ENCODE measurements at places on chromosomes 6 and 20.

- DNase-seq = no peak
Observed at GRCh38 chr20:49412254-49412653, 70.2 kb downstream of the KCNB1 start.

GRCh38 chr6:132651062-132651461 lies 7.9 kb downstream of the TAAR1 start:
- DNase-seq = no peak

- no peak for DNase-seq
Observed at GRCh38 chr6:154432533-154433476, 76.2 kb upstream of the IPCEF1 start.

DNA sequence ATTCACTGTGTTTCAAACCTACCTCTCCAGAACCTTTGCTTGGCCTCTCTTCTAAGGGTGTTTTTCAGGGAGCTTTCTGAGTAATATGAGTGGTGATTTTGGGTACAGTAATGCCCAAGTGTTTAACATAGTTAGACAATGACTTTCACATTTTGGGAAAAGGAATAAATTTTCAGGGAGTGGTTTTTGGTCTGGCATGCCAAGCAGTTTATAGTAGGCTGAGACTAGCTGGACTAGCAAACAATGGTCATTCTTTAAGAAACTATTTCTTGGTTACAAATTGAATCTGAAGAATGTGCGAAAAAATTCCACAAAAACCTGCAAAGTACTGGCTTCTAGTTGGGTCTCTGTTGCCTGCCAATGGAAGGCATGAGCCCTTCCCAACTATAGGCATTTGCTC lies 15.4 kb downstream of the FNDC1 start:
- no peak for DNase-seq

DNA sequence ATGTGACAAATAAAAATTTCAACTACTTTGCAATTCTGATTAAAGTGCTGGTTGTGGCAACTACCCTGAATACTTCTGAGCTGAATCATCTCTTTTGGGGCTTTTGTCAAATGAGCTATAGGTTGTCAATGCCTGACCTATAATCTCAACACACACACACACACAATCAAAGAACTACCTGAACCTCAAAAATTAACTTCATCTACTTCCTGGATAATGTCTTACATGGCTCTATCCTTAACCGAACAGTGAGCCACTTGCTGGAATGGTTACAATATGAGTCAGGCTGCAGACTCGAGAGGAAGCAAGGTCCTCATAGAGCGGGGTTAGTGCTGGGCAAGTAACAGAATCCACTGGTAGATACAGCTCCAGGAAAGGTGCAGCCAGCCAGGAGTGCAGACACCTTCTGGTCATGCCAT lies 70.6 kb upstream of the DST start:
- no peak for DNase-seq

DNA sequence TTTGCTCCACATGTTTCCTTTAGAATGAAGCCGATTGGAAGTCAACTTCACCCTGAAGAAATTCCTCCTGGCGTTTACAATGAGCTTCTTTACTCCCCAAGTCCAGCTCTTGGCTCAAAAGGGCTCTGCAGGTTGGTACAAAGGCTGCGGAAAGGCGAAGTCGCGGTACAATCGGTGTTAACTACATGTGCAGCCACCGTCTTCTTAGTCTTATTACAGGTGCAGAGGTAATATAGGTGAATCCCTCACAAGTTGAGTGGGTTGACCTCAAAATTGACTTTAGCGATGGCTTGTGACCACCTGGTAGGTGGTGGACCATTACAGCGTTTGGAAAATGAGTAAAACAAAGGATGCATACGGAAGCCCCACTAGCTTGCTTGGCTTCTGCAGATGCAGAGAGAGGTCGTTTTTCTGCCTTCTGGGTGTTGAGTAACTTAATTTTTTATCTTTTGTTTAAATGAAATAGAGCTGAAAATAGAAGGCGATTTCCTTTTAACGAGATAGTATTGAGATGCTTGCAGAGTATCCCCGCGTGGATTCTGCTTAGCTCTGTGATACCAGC lies 98.0 kb downstream of the TRIM27 start:
- no peak for DNase-seq

GRCh38 chr6:134714679-134715078 lies 235.2 kb downstream of the ALDH8A1 start:
- peak; percentile 36 for DNase-seq

DNA sequence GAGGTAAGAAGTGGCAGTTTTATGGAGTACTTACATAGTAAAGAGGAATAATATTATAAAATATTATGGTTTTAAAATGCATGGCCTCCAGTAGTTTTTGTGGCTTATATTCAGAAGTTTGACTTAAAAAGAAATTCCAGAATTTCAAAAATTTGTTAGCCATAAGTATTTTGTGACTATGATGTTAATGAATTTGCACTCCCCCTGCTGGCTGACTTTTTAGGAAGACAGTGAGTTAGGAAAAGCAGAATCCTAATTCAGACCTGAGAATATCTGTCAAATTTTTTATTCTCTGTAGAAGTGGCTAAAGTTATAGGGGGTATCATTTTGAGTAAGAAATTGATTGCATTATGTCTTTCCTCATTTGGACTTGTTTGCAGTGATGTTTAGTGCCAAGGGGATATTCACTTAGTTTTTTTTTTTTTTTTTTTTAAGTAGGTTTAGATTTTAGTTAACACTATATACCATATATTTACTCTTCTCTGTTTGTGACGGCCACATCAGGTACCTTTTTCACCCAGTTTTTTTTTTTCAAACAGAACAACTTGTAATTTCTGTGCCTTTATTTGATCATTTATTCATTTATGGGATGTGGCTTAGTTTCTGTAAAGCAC lies 40.8 kb downstream of the ZFAND3 start:
- DNase-seq = no peak

DNA sequence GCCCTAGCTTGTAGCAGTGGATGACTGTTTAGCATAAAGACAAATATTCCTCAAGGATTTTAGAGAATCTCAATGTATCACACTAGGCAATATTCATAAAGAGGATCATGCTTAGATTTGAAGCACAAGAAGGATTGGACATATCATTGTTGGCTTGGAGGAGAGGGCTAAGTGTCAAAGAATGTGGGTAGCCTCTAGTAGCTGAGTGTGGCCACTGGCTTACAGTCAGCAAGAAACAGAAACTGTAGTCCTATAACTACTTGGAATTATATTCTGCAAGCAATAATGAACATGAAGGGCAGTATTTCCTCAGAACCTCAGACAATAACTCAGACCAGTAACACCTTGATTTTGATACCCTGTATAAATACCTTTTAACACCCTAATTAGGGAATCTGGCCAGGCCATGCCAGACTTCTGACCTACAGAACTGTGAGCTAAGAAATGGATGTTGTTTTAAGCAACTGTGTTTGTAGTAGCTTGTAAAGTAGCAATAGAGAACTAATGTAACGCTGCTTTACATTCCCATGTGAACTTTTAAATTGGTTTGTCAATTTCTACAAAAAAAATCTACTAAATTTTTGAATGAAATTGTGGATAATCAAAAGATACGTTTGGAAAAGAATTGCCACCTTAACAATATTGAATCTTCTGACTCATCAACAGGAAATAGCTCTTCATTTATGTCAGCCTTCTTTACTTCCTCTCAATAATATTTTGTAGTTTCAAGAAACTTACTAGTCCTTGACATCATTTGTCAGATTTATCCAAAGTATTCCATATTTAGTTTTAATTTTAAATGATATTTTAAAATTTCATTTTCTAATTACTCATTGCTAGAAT lies 65.2 kb upstream of the RSPO3 start:
- no peak for DNase-seq

DNA sequence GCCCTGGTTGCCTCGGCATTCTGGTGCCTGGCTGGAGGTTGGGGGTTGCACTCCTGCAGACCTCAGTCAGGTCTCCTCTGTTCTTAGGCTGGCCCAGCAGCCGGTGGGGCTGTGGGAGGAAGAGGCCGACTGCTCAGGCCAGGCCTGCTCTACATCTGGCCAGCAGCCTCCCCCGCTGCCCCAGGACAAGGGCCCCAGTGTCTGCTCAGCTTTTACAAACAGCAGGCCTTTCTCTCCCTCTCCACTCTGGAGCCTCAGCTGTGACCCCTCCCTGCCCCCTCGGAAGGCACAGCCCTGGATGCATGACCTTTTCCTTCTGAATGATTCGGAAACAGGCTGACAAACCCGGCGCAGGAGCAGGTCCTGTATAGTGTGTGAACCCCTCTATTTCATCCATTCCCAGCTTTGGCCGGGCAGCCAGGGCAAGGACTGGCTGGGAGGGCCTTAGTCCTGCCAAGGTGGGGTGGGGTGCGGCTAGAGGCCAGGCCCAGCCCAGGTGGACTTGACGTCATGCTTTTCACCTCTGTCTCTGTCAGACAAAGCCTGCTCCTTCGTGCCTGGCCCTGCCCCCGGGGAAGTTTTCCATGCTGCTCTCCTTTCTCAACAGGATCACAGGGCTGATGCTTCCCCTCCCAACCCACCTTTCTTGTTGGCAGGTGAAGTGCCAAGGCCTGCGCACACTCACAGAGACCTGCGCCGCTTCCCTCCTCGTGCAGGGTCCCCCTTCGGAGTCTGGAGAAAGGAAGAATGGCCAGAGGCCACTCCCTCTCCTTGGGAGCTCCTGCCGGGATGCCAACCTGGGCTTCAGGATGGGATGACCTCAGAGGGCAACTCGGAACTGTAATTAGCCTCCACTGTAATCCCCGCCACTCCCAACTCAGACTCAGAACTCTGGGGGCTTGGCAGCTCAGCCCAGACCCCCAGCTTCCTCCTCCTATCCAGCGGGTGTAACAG lies 10.1 kb upstream of the ITPR3 start:
- peak; percentile 54 for DNase-seq

GRCh38 chr20:16025084-16025483 lies 548.2 kb downstream of the KIF16B start:
- DNase-seq = peak; percentile 36

DNA sequence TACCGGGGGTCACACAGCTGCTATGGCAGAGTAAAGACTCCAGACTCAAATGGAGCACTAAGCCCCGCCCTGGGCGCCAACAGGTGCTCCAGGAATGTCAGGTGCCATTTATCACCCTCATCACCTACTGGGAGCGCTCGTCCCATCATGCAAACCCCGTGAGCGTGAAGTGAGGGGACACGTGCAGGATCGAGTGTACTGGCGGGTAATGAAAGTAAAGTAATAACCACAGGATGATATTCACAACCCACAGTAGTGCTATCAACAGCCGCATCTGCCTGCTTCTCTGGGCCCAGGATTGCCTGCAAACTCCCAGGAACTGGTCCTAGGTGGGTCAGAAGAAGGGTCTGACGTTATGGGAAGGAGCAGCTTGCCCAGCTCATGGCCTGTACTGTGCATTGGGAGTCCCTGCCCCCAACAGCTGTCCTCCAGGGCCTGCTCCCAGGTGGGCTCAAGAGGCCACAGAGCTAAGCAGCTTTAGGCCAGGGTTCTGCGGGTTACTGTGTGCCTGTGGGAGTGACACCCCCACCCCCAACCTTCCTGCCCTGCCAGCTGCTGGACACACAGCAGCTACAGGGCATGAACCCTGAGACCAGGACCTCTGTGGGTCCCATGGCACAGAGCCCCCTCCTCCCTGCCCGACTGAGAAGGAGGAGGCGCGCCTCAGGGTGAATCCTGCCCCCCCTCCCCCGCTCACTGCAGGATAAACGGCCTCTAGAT lies 120.5 kb upstream of the SULF2 start:
- no peak for DNase-seq

DNA sequence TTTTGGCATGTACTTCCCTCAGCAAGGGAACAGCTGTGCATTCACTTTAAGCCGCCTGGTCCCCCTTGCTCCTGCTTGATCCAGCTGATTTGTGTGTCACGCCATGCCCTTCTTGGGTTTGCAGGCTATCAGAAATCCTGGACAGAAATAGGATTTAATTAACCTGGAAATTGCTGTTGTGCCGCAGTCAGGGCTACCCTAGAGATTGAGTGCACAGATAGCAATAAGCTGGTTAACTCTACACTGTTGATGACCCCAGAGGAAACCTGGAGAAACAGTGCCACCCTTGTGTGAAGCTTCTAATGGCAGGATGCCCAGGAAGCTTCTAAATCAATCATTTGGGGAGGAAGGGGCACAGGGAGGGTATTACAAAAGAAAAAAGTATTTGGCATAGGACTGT lies 199.0 kb downstream of the JARID2 start:
- peak; percentile 33 for DNase-seq

DNA sequence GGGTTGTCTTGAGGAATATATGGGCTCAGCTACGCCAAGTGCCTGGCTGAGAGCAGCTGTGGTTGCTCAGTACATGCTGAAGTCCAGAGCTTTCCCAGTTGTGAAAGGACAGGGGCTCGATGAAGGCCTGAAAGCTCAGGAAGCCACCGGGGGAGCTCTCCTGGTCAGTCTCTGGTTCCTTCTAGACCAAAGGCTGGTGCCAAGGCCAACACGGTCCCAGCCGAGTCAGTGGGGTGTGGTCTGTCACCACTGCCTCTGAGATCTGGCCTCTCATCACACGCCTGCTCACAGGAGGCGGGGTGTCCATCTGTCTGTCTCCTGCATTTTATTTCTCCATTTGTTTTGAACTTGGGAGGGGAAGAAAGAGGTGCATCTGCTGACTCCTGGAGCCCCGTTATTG lies 4.9 kb upstream of the FAM83C start:
- DNase-seq = no peak

DNA sequence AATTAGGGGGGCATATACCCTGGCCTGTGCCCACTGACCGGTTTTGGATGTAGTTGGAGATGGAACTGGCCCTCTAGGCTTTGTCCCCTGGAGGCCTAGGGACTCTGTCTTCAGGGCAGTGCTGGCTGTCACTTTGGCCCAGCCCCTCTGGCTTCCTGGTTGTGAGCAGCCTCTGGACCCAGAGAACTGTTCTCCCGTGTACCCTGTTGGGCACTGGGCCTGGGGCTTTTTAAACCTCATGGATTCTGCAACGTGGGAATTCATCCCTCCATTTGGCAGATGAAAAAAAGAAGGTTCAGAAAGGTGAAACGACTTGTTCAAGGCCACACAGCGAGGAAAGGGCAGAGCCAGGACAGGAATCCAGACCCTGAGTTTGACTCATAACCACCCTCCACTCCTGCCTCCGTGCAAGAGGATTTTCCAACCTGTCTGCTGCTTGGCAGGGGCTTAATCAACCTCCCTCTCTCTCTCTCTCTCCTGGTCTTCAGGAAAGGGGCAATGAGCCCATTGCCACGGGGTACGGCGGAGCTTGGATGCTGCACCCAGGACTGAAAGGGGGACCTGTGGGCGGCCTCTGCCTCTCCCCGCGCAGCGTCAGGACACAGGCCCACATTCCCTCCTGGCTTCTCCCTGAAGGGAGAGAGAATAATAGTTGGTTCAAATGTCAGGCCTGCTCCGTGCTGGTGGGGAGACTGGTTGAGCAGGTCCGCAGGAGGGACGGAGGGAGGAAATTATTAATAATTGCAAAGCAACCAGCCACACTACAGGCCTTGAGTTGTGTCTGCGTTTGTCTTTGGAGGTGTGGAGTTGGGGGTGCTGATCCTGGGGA lies 56.0 kb downstream of the CEBPB start:
- DNase-seq = no peak

DNA sequence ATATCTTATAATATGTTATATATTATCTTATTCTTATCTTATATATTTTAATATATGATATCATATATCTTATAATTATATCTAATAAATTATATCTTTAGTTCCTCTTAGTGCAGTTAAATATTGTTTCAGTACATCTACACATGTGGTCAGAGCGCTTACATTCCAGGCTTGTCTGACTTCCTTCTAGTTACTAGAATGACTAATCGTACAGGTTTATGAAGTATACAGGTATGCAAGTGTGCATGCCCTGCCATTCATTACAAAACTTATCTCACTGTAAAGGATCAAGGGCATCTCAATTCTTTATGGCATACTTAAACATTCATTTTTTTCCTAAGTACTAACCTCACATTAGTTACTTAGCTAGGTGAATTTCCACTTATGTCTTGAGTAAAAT lies 1278.0 kb upstream of the MAP3K7 start:
- DNase-seq = no peak

GRCh38 chr6:52840763-52841585 lies at the start of gene GSTA5:
GSTA5 (minus strand) TSS chr6:52840813.
- no peak for DNase-seq

Data from right hindlimb (tissue), 1 donor.